ENCODE measurements at places on chromosomes 4 and X.

DNA sequence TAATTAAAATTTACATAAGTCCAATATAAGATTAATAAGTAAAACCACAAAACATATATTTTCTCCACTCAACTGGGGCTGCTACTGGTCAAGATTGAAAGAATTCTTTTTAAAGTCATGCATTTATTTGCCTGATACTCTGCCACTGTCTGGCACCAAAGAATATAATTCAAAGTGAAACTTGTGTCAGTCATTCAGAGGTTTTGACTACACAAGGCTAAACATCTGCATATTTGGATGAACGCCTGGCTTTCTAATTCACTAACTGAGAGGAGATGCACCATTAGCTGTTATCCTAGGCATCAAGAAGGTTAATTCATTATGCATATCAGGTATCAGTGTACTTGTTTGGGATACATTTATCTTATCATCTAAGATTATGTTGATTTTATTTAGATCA is 598.5 kb downstream of the CENPC start:
- no peak for DNase-seq

GRCh38 chr4:179692222-179692621 is 2250.0 kb upstream of the AGA start:
- DNase-seq, result no peak

DNA sequence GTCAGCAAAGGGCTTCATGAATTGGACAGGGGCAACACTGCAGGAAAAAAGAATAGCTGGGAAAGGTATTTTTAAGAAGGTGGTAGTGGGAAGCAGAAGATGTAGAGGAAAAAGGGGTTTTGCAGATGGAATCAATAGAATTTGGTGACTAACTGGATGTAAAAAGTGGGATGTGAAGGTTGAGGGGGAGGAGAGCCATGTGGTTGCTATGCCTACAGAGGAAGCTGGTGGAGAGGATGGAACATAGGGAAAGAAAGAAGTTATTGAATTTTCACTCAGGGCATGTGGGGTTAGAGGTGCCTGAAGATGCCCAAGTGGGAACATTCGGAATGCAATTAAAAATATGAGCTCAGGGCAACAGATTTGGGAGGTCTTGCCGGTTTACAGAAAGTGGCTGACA is 33.0 kb downstream of the REELD1 start:
- no peak for DNase-seq

GRCh38 chrX:40663880-40664630 is 16.7 kb upstream of the CXorf38 start:
- DNase-seq, result no peak

- DNase-seq, result no peak
These were observed 125.9 kb downstream of the FRYL start for GRCh38 chr4:48654015-48654664.

- no peak for DNase-seq
These were observed 28.4 kb downstream of the APBB2 start for GRCh38 chr4:41185614-41186592.

GRCh38 chrX:77528034-77528433 is 80.8 kb downstream of the FGF16 start:
- no peak for DNase-seq

GRCh38 chr4:88989990-88990389 is 67.0 kb downstream of the FAM13A start:
- DNase-seq, result no peak

DNA sequence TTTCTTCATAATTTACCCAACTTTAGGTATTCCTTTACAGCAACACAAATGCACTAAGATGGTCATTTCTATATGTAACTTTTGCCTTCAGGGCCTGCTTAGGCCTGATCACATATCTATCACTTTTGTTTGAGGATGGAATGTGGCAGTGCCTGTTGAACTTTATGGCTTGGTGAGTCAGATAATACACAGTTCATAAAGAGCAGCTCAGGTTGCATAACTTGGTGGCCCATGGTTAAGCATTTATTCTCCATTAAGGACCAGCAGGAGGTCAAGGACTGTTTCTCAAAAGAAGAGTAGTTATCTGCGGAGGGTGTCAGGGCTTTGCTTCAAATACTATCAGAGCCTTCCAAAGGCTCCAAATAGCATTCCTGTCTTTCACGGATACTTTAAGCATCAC is 124.1 kb upstream of the PDHA2 start:
- DNase-seq, result no peak

DNA sequence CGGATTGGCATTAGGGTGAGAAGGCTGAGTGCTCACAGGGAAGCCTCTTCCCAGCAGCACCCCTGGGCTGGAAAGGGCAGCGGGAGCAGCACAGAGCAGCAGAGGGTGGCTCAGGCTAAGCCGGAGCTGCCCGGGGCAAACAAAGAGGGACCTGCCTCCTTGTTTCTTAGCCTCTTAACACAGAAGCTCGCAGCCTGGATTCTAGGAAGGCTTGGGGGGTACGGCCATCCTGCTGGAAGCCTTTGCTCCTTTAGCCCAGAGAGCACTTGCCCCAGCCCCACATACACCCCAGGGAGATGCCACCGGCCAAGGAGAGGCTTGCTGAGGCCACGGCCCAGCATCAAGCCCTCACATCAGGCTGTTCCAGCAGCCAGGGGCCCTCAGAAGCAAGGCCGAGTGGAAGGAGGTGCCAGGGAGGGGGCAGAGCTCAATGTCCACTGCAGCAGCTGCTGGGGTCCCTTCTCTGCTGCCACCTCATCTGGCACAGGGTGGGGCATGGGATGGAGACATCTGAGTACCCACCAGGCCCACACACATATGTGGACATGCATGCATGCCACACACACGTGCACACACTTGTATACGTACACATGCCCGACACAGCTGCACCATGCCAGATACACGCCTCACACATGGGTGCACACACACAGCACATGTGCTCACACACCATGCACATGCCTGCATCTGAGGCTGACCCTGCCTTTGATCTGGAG is 20.3 kb upstream of the SPON2 start:
- no peak for DNase-seq

- DNase-seq, result no peak
These were observed 202.5 kb upstream of the MAB21L2 start for GRCh38 chr4:150379454-150379853.

- no peak for DNase-seq
These were observed 248.1 kb upstream of the PPARGC1A start for GRCh38 chr4:24137671-24138601.

DNA sequence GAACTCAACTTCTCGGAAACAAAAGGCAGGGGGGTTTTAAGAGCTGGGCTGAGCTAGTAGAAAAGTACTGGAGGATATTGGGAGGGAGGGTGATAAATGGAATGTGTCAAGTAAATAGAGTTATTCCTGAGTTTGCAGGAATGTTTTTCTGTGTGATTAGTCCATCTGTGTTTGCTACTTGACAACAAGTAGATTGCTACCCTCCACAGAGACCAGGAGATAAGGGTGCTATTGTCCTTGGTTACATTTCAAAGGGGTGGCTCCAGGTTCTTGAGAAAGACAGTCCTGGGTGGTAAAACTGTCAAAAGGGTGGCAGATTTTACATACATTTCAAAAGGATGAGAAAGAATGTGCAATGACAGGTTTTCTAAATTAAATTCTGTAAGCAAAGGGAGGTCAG is 181.2 kb upstream of the PPP3CA start:
- DNase-seq, result no peak

DNA sequence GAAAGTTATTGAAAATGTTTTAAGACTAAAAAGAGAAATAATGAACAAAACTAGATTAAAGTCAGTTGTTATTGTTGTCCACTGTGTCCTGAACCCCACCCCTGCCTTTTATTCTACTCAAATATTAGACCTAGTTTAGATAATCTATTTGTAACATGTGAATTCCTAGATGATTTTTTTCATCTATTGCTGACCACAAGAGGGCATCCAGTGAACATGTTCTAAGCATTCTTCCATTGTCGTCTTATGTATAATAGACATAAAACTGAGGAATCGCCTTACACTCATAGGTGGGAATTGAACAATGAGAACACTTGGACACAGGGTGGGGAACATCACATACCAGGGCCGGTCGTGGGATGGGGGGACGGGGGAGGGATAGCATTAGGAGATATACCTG is 36.4 kb upstream of the HPRT1 start:
- DNase-seq, result no peak

DNA sequence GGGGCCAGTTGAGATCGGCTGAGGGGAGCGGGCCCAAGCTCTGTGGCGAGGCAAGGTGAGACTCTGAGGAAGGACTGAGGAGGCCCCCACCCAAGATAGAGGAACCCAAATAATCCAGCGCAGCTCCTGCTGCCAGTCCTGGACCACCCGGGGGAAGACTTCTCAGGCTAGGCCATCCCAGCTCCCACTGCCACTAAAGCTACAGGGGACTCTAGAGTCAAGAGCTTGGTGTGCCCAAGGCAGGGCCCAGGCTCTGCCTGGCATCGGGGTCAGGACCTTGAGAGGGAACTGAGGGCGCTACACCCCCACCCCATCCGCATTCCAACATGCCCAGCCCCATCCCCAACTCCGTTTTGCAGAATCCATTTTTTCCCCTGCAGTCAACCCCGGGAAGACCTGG is 8.6 kb downstream of the MAGEA4 start:
- no peak for DNase-seq

GRCh38 chr4:52425751-52426326 is 233.3 kb downstream of the USP46 start:
- DNase-seq, result no peak

GRCh38 chr4:26953366-26953765 is 92.7 kb downstream of the STIM2 start:
- no peak for DNase-seq

DNA sequence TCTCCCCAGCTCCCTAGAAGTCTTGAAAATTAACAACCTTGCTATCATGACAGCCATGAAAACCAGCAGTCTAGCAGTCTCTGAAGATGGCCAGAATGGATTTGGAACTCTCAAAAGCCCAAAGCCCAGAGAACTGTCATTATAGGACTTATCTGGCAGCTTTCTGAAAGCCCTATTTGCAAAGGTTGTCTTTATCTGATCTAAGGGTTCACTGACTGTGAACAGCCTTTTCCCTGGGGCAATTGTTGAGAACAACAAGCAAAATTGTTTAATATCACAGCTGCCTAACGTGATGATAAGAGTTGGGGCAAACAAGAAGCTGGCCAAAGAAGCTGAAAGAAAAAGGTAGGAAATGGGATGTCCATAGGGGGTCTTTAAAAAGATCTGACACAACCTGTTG is 20.9 kb upstream of the KLHL8 start:
- DNase-seq, result no peak

- no peak for DNase-seq
These were observed 21.0 kb downstream of the MSN start for GRCh38 chrX:65688403-65688871.

- no peak for DNase-seq
These were observed 83.9 kb upstream of the USP9X start for GRCh38 chrX:41001327-41001726.

- no peak for DNase-seq
These were observed 947 bp upstream of the RPL10 start for GRCh38 chrX:154396973-154397887.

DNA sequence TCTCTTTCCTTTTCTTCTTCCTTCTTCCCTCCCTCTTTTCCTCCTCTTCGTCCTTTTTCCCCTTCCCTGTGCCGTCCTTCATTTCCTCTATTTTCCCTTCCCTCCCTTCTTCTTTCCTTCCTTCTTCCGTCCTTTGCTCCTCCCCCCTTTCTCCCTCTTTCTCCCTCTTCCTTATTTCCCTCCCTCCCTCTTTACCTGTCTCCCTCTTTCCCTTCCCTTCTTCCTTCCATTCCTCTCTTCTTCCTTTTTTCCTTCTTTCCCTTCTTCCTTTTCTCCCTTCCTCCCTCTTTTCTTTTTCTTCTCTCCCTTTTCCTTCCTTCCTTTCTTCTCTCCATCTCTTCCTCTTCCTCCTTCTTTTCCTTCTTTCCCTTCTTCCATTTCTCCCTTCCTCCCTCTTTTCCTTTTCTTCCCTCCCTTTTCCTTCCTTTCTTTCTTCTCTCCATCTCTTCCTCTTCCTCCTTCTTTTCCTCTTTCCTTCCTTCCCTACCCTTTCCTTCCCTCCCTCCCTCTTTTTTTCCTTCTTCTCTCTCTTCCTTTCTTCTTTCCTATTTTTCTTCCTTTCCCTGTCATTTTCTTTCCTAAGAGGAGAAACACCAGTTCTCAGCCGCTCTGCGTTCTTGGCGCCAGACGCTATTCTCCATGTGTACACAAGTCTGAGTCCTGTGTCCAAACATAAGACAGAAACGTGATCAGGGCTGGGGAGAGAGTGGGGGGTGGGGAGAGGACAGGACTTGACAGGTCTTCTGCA is 597.1 kb downstream of the MID1IP1 start:
- no peak for DNase-seq

GRCh38 chr4:57109847-57110639 is at the start of gene IGFBP7:
Gene IGFBP7, minus strand, starts transcription at chr4:57110385. Its CDS starts 34 bp downstream, at chr4:57110351.
- no peak for DNase-seq

GRCh38 chrX:9518051-9518450 is 53.2 kb downstream of the TBL1X start:
- DNase-seq, result no peak

Data from stimulated activated CD4-positive, alpha-beta T cell treated with anti-CD3 and anti-CD28 coated beads, Interleukin-1b, Interleukin-23, amount 100 ng/mL, for 1 hour (primary cell).